ENCODE measurements at places on chromosomes 2 and 18.

DNA sequence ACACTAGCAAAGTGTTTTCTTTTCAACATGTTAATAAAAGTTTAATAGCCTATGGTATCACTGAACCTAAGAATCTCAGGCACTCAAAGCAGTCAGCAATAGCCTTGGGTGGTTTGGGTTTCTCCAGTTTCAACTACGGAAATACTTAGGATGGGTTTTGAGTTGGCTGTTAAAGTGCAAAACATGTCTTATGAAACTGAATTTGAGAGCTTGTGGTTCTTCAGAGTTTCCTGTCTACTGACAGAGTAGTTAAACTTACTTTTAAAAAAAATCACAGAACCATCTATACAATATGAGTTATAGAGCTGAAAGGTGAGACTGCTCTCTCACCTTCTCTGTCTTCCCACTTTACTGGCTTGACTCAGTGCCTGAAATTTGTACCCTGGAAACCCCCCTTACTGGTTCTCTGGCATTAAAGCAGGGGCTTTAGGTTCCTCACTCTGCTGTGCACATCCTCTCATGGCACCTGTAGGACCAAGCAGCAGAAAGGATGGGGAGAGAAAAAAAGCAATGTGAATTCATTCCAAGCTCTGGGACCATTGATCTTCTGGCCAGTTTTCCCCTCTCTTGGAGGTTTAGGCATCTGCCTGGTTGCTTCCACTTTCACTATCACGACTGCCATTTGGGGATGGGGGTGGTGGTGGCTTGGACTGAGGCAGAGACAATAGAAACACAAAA, 18.1 kb downstream of the CCDC141 start:
- H3K4me3 ChIP-seq = no peak overlapping the region
- H3K27ac ChIP-seq = no peak overlapping the region
- no peaks in the 10 kb centered on the region for H3K27me3 ChIP-seq
- peaks cover 8% of the 10 kb centered on the region for H3K36me3 ChIP-seq
- peaks cover 15% of the 10 kb centered on the region for H3K4me1 ChIP-seq
- peak; percentile 17 for DNase-seq

- peaks cover 5% of the 10 kb centered on the region for H3K4me1 ChIP-seq
- no peak overlapping the region for H3K27ac ChIP-seq
- H3K4me3 ChIP-seq = no peak overlapping the region
- no peaks in the 10 kb centered on the region for H3K36me3 ChIP-seq
- no peaks in the 10 kb centered on the region for H3K27me3 ChIP-seq
- peak; percentile 33 for DNase-seq
These were observed 37.8 kb upstream of the CCDC150 start for GRCh38 chr2:196601430-196602306.

DNA sequence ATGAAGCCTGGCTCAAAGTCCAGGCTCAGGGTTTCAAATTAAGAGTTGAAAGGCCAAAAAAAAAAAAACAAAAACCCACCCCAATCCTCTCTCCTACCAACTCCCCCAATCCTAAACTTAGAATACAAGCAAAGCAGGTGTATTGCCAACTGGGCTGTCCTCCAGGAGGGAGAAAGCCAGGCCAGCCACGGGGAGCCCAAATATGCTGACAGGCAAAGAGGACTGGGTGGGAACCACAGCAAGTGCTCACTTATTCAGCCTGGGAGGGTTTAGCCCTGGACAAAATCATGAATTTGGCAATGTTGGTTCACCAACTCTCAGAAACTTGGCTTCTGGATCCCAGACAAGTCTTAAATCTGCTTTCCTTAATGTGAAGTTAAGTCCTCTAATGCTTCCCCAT, 36.5 kb downstream of the GKN2 start:
- no peak overlapping the region for H3K27ac ChIP-seq
- no peaks in the 10 kb centered on the region for H3K27me3 ChIP-seq
- DNase-seq = no peak

GRCh38 chr2:184527058-184527457, 71.3 kb upstream of the ZNF804A start:
- no peaks in the 10 kb centered on the region for H3K4me1 ChIP-seq
- no peak overlapping the region for H3K4me3 ChIP-seq
- DNase-seq = peak; percentile 15
- no peaks in the 10 kb centered on the region for H3K27me3 ChIP-seq
- H3K27ac ChIP-seq = no peak overlapping the region

- no peaks in the 10 kb centered on the region for H3K36me3 ChIP-seq
- H3K27me3 ChIP-seq = peaks cover 24% of the 10 kb centered on the region
- no peak overlapping the region for H3K27ac ChIP-seq
- H3K4me3 ChIP-seq = peak overlapping the region; percentile 94
These were observed 2.4 kb downstream of the CTIF start for GRCh38 chr18:48541026-48541746.

- H3K27ac ChIP-seq = no peak overlapping the region
- no peak for DNase-seq
- no peaks in the 10 kb centered on the region for H3K27me3 ChIP-seq
- H3K4me3 ChIP-seq = no peak overlapping the region
These were observed 218.0 kb downstream of the DYSF start for GRCh38 chr2:71671203-71671854.

DNA sequence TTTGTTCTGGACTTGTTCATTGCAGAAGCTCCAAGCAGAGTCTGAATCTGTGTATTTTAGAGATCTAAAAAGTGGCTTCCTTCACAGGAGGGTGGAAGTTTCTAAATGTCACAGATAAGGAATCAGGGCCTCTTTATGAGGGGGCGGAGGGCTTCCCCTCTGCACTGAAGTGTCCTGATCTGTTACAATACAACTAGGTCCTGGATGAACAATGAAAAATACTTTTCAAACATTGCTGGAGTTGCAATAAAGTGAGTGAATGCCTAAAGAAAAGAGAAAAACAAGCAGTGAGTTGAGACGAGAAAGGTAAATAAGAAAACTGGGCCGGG, 179.3 kb upstream of the HDAC4 start:
- H3K4me1 ChIP-seq = peaks cover 11% of the 10 kb centered on the region
- no peaks in the 10 kb centered on the region for H3K36me3 ChIP-seq
- H3K4me3 ChIP-seq = no peak overlapping the region
- H3K27ac ChIP-seq = no peak overlapping the region

- no peak overlapping the region for H3K4me3 ChIP-seq
- H3K27me3 ChIP-seq = no peaks in the 10 kb centered on the region
- no peak for DNase-seq
- no peaks in the 10 kb centered on the region for H3K36me3 ChIP-seq
- H3K4me1 ChIP-seq = no peaks in the 10 kb centered on the region
These were observed 45.4 kb downstream of the RALBP1 start for GRCh38 chr18:9520666-9521065.

GRCh38 chr18:69755041-69755440, 192.6 kb downstream of the CD226 start:
- no peak overlapping the region for H3K4me3 ChIP-seq
- H3K36me3 ChIP-seq = no peaks in the 10 kb centered on the region
- H3K4me1 ChIP-seq = peaks cover 24% of the 10 kb centered on the region
- no peak for DNase-seq
- no peak overlapping the region for H3K27ac ChIP-seq

GRCh38 chr2:41873102-41874031, 174.5 kb upstream of the PKDCC start:
- H3K36me3 ChIP-seq = no peaks in the 10 kb centered on the region
- no peaks in the 10 kb centered on the region for H3K27me3 ChIP-seq
- no peak for DNase-seq

DNA sequence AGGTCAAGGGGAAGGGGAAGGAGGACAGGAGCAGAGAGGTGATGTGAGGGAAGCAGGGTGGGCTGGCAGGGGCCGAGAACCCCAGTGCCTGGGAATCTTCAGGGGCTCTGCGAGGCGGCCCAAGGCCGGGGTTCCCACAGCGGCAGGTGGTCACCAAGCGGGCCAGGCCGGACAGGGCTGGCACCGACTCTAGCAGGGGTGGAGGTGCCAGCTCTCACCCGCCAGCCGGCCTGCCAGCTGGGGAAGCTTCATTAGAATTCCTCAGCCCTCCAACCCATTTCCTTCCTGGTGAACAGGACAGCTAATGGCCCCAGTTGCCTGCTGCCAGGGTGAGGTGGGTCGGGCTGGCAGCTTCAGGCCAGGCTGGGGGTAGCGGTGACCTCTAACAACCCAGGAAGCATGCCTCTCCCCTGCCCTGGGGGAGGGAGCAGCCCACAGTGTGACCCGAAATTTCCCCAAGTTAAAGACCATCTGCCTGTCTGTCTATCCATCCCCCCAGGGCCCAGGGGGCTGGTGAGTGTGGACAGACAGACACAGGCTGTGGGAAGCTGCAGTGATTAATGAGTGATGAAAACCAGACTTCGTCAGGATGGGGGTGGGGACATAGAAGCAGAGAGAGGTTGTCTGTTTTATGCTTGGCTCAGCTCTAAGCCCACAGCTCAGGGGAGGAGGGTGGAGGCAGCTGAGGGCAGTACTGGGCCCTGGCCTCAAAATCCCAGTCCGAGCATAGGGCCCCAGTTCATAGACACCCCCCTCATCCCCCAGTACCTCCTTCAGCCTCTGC, 144.1 kb downstream of the ZFP36L2 start:
- no peaks in the 10 kb centered on the region for H3K27me3 ChIP-seq
- peaks cover 11% of the 10 kb centered on the region for H3K4me1 ChIP-seq
- H3K36me3 ChIP-seq = no peaks in the 10 kb centered on the region
- DNase-seq = no peak
- H3K27ac ChIP-seq = no peak overlapping the region

GRCh38 chr2:54510916-54511315, 54.8 kb downstream of the SPTBN1 start:
- H3K27ac ChIP-seq = no peak overlapping the region
- H3K4me1 ChIP-seq = peaks cover 6% of the 10 kb centered on the region
- H3K4me3 ChIP-seq = no peak overlapping the region
- H3K27me3 ChIP-seq = no peaks in the 10 kb centered on the region
- no peaks in the 10 kb centered on the region for H3K36me3 ChIP-seq

DNA sequence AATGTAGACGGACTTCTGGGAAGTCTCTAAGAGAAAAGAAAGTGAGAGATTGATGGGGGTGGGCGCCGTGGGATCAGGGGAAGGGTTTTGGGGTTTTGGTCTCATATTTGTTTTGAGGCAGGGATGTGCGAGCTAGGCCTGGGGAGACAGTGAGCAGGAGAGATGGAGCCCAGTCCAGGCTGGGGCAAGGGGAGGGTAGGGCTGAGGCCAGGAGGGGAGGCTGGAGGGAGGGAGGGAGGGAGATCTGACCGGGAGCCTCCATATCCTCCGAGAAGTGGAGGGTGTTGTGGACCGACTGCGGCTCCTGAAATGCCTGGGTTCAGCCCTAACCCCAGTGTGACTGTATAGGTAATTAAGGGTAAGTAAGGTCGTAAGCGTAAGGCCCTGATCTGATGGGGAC, 72.8 kb upstream of the ODC1 start:
- H3K4me3 ChIP-seq = no peak overlapping the region
- no peaks in the 10 kb centered on the region for H3K36me3 ChIP-seq
- DNase-seq = no peak
- no peaks in the 10 kb centered on the region for H3K27me3 ChIP-seq

- H3K36me3 ChIP-seq = no peaks in the 10 kb centered on the region
- peak; percentile 41 for DNase-seq
- no peaks in the 10 kb centered on the region for H3K27me3 ChIP-seq
- H3K4me3 ChIP-seq = no peak overlapping the region
- no peak overlapping the region for H3K27ac ChIP-seq
- H3K4me1 ChIP-seq = peaks cover 27% of the 10 kb centered on the region
These were observed 91.3 kb upstream of the SEC11C start for GRCh38 chr18:59048378-59048777.

GRCh38 chr2:42510191-42510590, 16.4 kb upstream of the KCNG3 start:
- H3K27me3 ChIP-seq = no peaks in the 10 kb centered on the region
- H3K4me3 ChIP-seq = no peak overlapping the region
- H3K4me1 ChIP-seq = peaks cover 12% of the 10 kb centered on the region
- H3K36me3 ChIP-seq = no peaks in the 10 kb centered on the region
- no peak for DNase-seq
- no peak overlapping the region for H3K27ac ChIP-seq

DNA sequence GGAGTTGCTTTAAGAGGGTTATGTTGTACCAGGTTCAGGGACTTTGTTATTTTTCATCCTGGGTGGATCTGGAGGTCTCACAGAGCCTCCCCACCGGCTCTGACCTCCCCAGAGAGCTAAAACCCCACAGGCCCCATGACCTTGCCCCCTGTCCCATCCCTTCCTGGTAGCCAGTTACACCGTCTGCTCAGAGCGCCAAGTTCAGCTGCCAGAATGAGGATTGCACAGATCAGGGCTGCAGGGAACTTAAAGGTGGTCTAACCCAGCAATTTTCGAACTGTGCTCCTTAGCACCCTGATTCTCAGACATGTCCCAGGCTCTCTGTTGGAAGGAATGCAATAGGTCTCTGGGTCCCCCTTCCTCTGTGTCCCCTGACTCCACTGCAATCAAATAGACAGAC, 32.1 kb downstream of the ATOH8 start:
- H3K36me3 ChIP-seq = no peaks in the 10 kb centered on the region
- H3K27me3 ChIP-seq = no peaks in the 10 kb centered on the region
- H3K4me3 ChIP-seq = no peak overlapping the region
- no peaks in the 10 kb centered on the region for H3K4me1 ChIP-seq
- no peak overlapping the region for H3K27ac ChIP-seq

- H3K4me3 ChIP-seq = no peak overlapping the region
- H3K36me3 ChIP-seq = no peaks in the 10 kb centered on the region
- H3K27me3 ChIP-seq = no peaks in the 10 kb centered on the region
- no peak overlapping the region for H3K27ac ChIP-seq
- DNase-seq = no peak
- H3K4me1 ChIP-seq = peaks cover 17% of the 10 kb centered on the region
These were observed 43.2 kb upstream of the MRPL33 start for GRCh38 chr2:27728081-27728858.

- DNase-seq = no peak
- no peaks in the 10 kb centered on the region for H3K36me3 ChIP-seq
- H3K4me1 ChIP-seq = peaks cover 4% of the 10 kb centered on the region
- no peak overlapping the region for H3K27ac ChIP-seq
These were observed 10.4 kb upstream of the CASP8 start for GRCh38 chr2:201249889-201250288.

- H3K27ac ChIP-seq = no peak overlapping the region
- DNase-seq = peak; percentile 85
- H3K36me3 ChIP-seq = no peaks in the 10 kb centered on the region
- peaks cover 8% of the 10 kb centered on the region for H3K27me3 ChIP-seq
These were observed 285.1 kb downstream of the MTX2 start for GRCh38 chr2:176554101-176555048.

DNA sequence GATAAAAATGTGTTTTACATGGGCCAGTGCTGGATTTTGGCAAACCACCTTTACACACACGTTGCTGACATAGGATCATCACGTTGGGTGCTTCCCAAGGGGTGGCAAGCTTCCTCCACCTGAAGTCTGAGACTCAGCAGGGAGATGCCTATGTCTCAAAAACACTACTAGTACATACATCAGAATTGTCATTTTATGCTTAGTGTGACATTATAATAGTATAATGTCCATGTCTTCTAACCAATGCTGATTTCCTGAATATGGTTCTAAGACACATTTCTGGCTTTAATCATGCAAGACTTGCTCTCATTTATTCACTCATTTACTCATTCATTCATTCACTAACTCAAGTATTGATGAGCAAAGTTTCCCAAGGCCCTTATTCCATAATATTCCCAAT, 322.3 kb downstream of the LNPK start:
- no peak overlapping the region for H3K4me3 ChIP-seq
- H3K27ac ChIP-seq = no peak overlapping the region

- no peak for DNase-seq
- H3K4me1 ChIP-seq = no peaks in the 10 kb centered on the region
- H3K27ac ChIP-seq = no peak overlapping the region
- no peak overlapping the region for H3K4me3 ChIP-seq
- H3K36me3 ChIP-seq = no peaks in the 10 kb centered on the region
These were observed 686.9 kb upstream of the NRXN1 start for GRCh38 chr2:51718881-51719280.

All from GM23338 (cell line).